ENCODE measurements at places on chromosomes 2 and 18.

- H3K4me1 ChIP-seq: no peaks in the 10 kb centered on the region
- H3K27ac ChIP-seq: no peak overlapping the region
- H3K4me3 ChIP-seq: no peak overlapping the region
- H3K36me3 ChIP-seq: no peaks in the 10 kb centered on the region
These were observed 60.9 kb upstream of the AGAP1 start for GRCh38 chr2:235432741-235433520.

GRCh38 chr18:11944252-11944651 is 36.1 kb upstream of the MPPE1 start:
- H3K27ac ChIP-seq: no peak overlapping the region
- no peaks in the 10 kb centered on the region for H3K36me3 ChIP-seq
- H3K27me3 ChIP-seq: no peaks in the 10 kb centered on the region
- no peak overlapping the region for H3K4me3 ChIP-seq

DNA sequence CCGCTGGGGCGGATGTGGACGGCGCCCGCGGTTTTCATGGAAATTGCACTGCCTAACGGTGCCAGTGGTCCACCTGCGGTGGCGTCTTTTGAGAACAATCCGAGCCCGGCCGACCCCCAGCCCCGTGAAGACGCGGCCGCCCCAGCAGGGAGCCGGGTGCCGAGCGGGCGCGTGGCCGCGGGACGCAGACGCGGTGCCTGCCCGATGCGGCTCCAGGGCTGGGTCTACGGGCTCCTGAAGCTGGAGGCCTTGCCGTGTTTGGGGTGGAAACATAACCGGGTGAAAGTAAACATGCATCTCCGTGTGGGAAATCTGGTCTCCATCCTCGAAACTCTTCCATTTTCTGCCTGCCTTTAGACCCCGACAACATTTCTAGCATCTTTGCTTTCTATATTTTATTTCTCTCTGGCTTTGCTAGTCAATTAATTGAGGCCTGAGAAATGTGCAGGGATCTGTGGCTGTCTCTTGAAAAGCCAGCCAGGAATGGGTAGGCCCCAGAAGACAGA is 572 bp downstream of the INPP4A start:
- H3K27me3 ChIP-seq: no peaks in the 10 kb centered on the region
- H3K36me3 ChIP-seq: peaks cover 6% of the 10 kb centered on the region
- no peak overlapping the region for H3K27ac ChIP-seq
- no peak for DNase-seq
- peaks cover 9% of the 10 kb centered on the region for H3K4me1 ChIP-seq

DNA sequence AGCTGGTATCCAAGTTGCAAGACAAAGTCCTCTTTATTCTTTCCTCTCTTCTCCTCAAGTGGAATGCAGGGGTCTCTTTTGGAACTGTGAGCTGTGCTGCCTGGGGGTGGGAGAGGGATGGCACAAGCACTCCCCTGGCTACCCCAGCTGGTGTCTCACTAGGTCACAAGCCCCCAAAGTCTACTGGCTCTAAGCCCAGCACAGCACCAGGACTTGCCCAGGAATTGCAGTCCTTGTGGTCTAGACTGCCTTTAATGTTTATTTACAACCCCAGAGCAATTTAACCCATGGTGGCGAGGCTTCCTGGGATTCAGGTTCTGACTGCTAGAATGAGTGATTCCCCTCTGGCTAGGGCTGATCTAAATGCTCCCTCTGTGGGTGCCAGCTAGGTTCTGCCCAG is 199.0 kb upstream of the STK17B start:
- peak; percentile 48 for DNase-seq
- no peak overlapping the region for H3K27ac ChIP-seq
- H3K4me1 ChIP-seq: no peaks in the 10 kb centered on the region
- no peak overlapping the region for H3K4me3 ChIP-seq
- H3K36me3 ChIP-seq: no peaks in the 10 kb centered on the region

- peaks cover 29% of the 10 kb centered on the region for H3K4me1 ChIP-seq
- DNase-seq: peak; percentile 78
- no peaks in the 10 kb centered on the region for H3K27me3 ChIP-seq
- no peak overlapping the region for H3K27ac ChIP-seq
- no peak overlapping the region for H3K4me3 ChIP-seq
These were observed 35.8 kb downstream of the SCTR start for GRCh38 chr2:119488245-119489214.

- H3K4me1 ChIP-seq: peaks cover 19% of the 10 kb centered on the region
- H3K27me3 ChIP-seq: no peaks in the 10 kb centered on the region
- H3K4me3 ChIP-seq: no peak overlapping the region
- no peak for DNase-seq
These were observed 463.2 kb downstream of the CDH2 start for GRCh38 chr18:27713738-27714095.

DNA sequence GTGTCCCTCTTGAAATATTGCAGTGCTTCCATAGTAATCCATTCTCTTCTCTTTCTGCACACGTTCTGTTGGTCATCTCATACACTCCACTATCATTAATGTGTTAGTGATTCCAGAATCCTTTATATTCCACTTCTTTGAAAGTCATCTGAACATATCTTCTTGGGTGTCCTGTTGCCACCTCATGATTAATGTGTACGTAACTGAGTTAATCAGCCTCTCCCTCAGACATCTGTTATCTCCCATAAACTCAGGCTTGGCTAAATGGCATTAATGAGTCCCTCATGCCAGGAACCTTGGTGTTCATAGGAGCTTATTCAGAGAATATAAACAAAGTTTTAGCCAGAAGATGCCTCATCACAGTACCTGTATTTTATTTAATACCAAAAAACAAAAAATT is 126.4 kb downstream of the NCOA1 start:
- H3K27me3 ChIP-seq: no peaks in the 10 kb centered on the region
- peaks cover 7% of the 10 kb centered on the region for H3K4me1 ChIP-seq
- no peak for DNase-seq
- no peak overlapping the region for H3K27ac ChIP-seq

DNA sequence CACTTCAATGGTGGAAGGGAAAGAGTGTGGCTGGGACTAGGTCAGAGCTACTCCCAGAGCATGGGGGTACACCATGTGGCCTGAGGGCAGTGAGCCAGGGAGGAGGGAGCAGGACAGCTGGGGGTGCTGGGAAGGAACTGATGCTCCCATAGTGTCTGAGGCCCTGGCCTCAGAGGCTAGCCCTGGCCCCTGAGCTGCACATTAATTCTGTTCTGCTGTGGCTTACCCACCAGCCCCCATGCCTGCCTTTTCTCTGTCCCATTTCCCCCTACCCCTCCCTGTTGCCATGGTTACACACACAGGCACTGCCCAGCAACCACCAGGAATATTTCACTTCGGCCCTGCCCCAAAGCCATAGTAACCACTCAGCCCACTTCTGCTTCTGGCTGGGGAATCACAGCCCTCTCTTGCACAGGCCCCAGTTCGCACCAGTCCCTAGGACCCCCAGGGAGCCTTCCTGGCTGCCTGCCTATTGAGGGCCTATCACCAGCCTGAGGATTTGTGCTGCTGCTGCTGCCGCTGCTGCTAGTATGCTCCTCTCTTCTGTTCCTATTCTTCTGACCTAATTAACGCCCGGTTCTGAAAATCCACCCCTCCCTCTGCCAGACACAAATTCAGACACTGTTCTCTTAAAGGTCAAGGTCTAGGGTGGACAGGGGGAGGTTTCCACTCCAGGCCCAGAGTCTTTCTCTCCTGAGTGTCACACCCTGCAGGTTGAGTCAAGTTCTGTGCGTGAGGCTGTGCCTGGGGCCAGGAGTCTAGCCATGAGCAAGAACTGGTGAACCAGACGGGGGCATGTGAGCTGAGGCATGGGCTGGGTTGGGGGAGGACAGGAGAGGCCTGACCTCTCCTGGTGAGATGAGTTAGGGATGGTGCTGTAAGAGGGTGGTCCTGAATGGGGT is 87.1 kb upstream of the MCFD2 start:
- H3K27ac ChIP-seq: peak overlapping the region; percentile 96
- H3K36me3 ChIP-seq: peaks cover 10% of the 10 kb centered on the region
- peaks cover 4% of the 10 kb centered on the region for H3K4me1 ChIP-seq

Data from endodermal cell (in vitro differentiated cells).